ENCODE measurements at places on chromosomes 2 and 18. TPM values are rescaled to one million over a fixed set of nuclear protein-coding genes. Genes with fewer than 3 reads are reported as not detected.

GRCh38 chr2:75241696-75242095 lies 42.4 kb upstream of the TACR1 start:
- no peak overlapping the region for H3K27ac ChIP-seq
- no peaks in the 10 kb centered on the region for H3K36me3 ChIP-seq
- no peak for DNase-seq
- H3K27me3 ChIP-seq = peaks cover 3% of the 10 kb centered on the region
- H3K4me1 ChIP-seq = no peaks in the 10 kb centered on the region

GRCh38 chr2:4324531-4324930 lies 621.2 kb downstream of the DCDC2C start:
- no peak for DNase-seq
- no peaks in the 10 kb centered on the region for H3K4me1 ChIP-seq
- no peak overlapping the region for H3K27ac ChIP-seq
- H3K4me3 ChIP-seq = no peak overlapping the region
- H3K27me3 ChIP-seq = no peaks in the 10 kb centered on the region
- no peaks in the 10 kb centered on the region for H3K36me3 ChIP-seq

Gene LCT
- total RNA-seq = 0.31 TPM

DNA sequence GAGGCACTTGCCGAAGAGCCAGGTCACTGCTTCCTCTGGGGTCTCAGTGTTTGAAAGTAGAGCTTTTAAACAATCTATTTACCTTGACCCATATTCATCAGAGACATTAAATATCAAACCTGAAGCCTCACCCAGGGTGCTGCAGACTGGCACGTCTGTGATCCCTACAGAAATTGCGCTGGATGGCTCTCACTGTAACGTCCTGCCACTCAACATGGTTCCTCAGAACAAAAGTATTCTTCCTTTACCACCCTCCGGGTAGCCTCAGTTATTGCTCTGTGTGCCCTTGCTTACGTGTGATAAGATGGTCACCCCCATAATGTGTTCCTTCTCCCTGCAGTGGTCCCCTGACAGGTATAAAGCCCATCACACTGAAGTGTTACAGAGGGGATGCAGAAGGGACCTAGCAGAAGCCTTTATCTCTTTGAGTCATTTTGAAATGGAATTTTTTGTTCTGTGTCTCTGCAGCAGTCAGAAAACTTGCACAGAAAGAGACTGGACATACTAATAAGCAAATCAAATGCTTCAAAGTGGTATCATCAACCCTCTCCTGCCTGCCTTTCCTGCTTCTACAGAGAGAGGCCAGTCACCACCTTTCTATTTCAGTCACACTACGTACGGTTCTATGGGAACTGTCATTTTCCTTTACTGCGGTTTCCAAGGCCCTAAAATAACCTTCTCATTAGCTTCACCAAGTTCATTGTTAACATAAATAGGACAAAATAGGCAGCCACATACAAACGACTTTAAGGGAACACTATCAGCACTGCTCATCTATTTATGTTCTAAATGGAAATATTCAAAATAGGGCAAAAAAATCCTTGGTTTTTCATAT lies 86.8 kb downstream of the METTL8 start:
- no peak for DNase-seq
- H3K4me1 ChIP-seq = peaks cover 28% of the 10 kb centered on the region
- H3K27me3 ChIP-seq = no peaks in the 10 kb centered on the region
- H3K4me3 ChIP-seq = no peak overlapping the region
- peak overlapping the region; percentile 49 for H3K27ac ChIP-seq

GRCh38 chr2:234290671-234291070 lies 206.2 kb downstream of the ARL4C start:
- peaks cover 80% of the 10 kb centered on the region for H3K4me1 ChIP-seq
- peak overlapping the region; percentile 99 for H3K27ac ChIP-seq
- peak; percentile 96 for DNase-seq
- H3K27me3 ChIP-seq = no peaks in the 10 kb centered on the region
- peak overlapping the region; percentile 72 for H3K4me3 ChIP-seq

Gene TIGD1
- total RNA-seq = 8.5 TPM

DNA sequence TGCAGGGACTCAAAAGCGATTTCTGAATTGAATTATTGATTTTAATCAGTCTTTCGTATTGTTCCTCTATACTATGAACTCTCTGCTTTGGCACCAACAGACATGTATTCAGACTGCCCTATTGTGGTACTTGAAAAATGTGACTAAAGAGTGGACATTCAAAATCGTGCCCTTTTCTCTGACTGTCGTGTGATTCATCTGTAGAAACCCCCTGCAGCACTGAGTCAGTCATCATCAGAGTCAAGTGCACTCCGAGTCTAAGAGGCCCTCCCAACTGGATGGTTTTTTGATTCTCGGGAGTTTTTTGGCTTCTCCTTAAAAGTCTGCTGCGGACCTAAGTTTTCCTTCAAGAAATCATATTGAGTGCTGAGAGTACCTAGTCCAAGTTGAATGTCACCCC lies 96.4 kb upstream of the FOSL2 start:
- no peak overlapping the region for H3K27ac ChIP-seq
- H3K36me3 ChIP-seq = peaks cover 8% of the 10 kb centered on the region
- peaks cover 14% of the 10 kb centered on the region for H3K4me1 ChIP-seq
- H3K27me3 ChIP-seq = no peaks in the 10 kb centered on the region
- no peak overlapping the region for H3K4me3 ChIP-seq
- no peak for DNase-seq

DNA sequence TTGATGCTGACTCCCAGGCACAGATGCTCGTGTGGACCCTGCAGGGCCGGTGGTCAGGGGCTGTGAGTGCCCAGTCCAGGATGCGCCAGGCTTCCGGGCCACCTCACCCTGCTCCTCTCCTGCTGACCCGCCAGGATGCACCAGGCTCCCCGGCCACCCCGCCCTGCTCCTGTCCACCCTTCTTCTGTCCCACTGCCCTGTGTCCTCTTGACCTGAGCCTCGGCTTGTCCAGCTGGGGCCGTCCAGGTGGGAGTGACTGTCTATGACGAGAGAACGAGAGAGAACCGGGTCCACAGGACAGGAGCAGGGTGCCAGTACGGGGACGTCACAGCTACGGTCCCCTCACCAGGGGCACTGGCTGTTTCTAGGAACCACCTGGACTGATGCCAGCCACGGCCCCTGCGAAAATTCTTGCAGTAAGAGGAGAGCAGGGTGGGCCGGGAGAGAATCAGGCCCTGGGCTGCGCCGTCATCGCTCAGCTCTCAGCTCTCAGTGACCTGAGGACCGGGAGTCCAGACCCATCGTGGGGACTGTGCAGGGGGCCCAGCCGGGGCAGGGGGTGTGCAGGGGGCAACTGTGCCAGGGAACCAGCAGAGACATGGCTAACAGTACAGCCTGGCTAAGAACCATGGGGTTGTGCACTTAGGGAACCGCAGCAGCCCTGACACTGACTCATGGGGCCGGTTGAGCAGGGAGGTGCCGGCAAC lies 12.9 kb upstream of the NFATC1 start:
- H3K4me3 ChIP-seq = no peak overlapping the region
- H3K27me3 ChIP-seq = peaks cover 2% of the 10 kb centered on the region
- peaks cover 11% of the 10 kb centered on the region for H3K4me1 ChIP-seq
- DNase-seq = no peak
- H3K36me3 ChIP-seq = peaks cover 7% of the 10 kb centered on the region

Gene TOGARAM2
- 4.8 TPM for total RNA-seq

- H3K27me3 ChIP-seq = peaks cover 79% of the 10 kb centered on the region
- H3K27ac ChIP-seq = peak overlapping the region; percentile 82
- no peak overlapping the region for H3K4me3 ChIP-seq
- H3K36me3 ChIP-seq = peaks cover 6% of the 10 kb centered on the region
- no peak for DNase-seq
Measured at GRCh38 chr2:176123411-176124109, 1.0 kb downstream of the HOXD9 start.

GRCh38 chr18:75100832-75101630 lies 107.9 kb downstream of the PTGR3 start:
- no peak for DNase-seq
- H3K36me3 ChIP-seq = no peaks in the 10 kb centered on the region
- H3K27ac ChIP-seq = no peak overlapping the region
- no peaks in the 10 kb centered on the region for H3K27me3 ChIP-seq

DNA sequence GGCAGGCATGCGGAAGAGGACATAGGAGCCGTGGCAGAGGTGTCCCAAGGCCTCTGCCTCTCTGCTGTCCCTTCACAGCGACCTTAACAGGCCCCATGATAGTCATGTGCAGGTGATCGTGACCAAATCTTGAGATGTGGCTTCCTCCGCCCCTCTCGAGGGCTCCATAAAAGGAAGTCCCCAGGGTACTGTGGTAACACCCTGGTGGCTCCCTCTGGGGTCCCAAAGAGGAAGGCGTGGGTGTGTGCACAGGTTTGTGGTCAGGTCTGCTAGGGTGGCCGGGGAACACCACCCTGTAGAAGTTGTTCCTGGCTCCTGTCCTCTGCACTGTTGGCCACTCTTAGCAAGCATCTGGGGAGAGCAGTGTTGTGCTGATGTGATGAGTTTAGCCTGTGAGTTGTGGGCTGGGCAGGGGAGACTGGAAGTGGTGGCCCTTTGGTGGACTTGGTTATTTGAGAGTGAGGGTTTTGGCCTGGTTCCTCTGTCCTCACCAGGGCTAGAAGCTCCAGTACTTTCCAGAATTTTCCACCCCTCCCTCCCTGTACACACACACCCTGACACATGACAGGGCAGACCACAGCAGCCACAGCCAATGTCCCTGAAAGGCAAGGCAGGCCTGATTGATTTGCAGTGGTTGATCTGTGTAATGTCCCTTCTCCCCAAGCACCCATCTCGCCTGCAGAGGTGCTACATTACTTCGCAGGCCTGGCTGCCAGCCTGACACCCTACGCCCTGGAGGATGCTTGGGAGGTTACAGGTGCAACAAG lies 68.9 kb upstream of the BOD1L2 start:
- H3K27ac ChIP-seq = no peak overlapping the region
- peaks cover 11% of the 10 kb centered on the region for H3K4me1 ChIP-seq
- peak; percentile 73 for DNase-seq
- peak overlapping the region; percentile 15 for H3K4me3 ChIP-seq

DNA sequence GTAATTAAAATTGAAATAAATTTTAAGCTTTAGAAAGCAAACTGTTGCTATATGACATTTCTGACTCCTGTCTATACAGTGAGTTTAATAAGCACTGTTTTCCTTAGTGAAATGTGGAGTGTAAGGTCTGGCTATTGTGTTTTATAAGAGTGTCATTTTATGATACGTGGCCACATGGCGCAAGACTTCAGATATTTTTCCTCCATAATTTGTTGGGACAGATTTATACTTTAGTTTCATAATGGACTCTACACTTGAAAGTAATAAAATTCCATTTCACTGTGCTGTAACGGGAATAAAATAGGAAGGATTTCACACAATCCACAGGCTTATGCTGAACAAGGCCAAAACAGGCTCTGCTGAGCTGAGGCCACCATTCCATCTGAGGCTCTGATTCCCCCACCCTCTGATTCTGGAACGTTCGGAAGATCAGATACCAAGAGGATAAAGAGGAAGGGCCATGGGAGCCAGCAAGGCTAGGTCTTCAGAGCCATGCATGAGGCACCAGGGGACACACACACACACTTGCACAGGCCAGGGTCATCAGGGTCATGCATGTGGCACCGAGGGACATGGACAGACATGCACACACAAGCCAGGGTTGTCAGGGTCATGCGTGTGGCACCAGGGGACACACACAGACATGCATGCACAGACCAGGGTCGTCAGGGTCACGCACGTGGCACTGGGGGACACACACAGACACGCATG lies 35.6 kb downstream of the HDAC4 start:
- H3K27me3 ChIP-seq = no peaks in the 10 kb centered on the region
- peaks cover 10% of the 10 kb centered on the region for H3K36me3 ChIP-seq
- no peak overlapping the region for H3K4me3 ChIP-seq
